ENCODE measurements at places on chromosomes 1 and 21. TPM values are rescaled to one million over a fixed set of nuclear protein-coding genes. Genes with fewer than 3 reads are reported as not detected.

DNA sequence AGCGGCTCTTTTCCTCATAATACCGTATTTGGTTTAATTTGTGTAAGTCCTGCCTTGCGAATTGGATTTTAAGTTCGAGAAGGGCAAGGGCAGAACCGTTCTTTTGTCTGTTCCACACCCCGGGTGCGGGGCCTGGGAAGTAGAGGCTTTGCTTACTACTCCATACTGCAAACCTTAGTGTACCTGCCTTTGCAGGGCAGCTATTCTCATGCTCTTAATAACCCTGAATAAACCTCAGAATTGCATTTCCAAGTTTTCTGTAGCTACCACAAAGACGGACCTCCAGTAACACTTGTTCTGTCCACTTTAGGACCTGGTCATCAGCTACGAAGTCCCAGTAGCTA lies 657 bp upstream of the HNRNPU start:
- DNase-seq = peak; percentile 33

- DNase-seq = no peak
These were observed 2.6 kb downstream of the TNFRSF18 start for GRCh38 chr1:1203561-1204424.

GRCh38 chr1:119898530-119898929 lies 2.2 kb upstream of the ADAM30 start:
- DNase-seq = no peak

The DNAJC11 gene
- 70.1 TPM for total RNA-seq

The TLCD4 gene
- total RNA-seq = 18.9 TPM

DNA sequence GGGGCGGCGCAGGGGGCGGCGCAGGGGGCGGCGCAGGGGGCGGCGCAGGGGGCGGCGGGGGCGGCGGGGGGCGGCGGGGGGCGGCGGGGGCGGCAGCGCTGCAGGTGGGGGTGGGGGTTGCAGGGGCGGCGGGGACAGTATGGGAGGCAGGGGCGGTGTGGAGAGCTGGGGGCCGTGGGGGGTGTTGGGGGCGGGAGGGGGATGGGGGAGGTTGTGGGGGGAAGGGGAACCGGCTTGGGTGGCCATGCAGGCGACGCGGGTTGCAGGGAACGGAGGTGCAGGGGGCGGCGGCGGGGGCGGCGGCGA lies 13.0 kb upstream of the SLC19A1 start:
- no peak for DNase-seq

The MROH7 gene
- total RNA-seq = 3.0 TPM

DNA sequence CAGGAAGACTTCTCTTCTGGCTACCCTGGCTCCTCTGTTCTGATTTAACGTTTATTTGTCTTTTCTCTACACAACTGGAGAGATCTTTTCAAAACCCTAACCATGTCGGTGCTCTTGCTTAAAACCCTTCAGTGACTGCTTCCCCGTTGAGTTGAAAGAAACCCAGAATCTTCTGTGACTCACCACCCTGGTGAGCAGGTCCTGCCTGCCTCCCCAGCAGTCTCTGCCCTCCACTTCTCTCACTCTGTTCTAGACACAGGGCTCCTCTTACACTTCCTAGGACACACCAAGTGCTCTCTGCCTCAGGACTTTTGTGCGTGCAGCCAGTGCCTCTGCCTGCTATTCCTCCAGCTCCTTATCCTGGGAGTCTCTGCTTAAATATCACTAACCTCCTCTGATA lies 131.4 kb downstream of the IER5 start:
- DNase-seq = no peak

DNA sequence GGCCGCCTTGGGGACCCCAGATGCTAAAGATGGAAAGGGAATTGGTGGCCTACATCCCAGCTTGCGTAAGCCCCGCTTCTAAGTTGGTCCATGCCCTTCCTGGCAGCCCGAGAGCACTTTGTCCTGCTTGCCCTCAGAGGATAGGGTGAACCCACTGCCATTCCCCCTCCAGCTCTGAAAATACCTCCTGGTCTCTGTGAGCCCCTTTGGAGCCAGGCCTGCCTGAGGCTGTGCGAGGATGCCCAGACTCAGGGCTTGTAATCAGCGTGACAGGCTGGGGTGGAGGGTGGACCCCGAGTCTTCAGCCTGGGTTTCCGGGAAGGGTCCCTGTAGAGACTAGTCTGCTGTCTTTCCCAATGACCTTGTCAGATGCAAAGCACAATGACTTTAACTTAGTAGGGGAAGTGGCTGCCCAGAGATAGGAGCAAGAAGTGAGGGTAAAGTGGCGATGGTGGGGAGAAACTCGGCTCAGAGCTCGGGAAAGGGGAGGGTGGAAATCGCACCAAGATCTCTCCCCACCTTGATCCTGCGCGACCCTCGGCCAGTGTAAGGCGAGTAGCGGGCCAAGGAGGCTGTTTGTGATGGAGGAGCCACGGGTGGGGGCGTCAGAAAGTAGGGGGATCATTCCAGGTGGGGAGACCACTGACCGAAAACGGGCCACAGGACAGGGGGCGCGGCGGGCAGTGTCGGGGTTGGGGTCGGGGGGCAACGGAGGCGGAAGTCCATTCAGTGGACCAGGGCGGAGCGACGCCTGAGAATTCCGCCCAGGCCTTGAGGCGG lies 2.7 kb upstream of the HES3 start:
- DNase-seq = no peak

The RHEX gene
- not detected for total RNA-seq

DNA sequence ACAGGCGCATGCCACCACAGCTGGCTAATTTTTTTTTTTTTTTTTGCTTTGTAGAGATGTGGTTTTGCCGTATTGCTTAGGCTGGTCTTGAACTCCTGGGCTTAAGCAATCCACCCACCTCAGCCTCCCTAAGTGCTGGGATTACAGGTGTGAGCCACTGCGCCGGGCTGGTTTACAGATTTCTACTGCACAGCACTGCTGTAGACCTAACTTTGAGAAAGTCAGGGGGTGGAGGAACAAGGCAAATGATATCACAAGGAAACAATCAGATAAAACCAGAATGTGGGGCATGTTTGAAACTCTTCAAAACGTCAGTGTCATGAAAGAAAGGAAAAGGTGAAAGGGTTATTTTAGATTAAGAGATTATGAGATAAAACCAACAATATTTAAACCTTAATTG lies 45.3 kb downstream of the URB2 start:
- no peak for DNase-seq

- no peak for DNase-seq
These were observed 24.6 kb downstream of the RALGPS2 start for GRCh38 chr1:178749581-178750166.

The SON gene
- total RNA-seq = 237 TPM

The S100A2 gene
- not detected for total RNA-seq
